ENCODE measurements at places on chromosomes 2 and 18. TPM values are rescaled to one million over a fixed set of nuclear protein-coding genes. Genes with fewer than 3 reads are reported as not detected.
A peak's percentile ranks its signal among the peaks of the same experiment; 100 is the strongest.

SH2D6 gene
- total RNA-seq, result 0.49 TPM

- H3K4me3 ChIP-seq, result no peak overlapping the region
- H3K27me3 ChIP-seq, result peaks cover 5% of the 10 kb centered on the region
- no peaks in the 10 kb centered on the region for H3K36me3 ChIP-seq
- H3K4me1 ChIP-seq, result no peaks in the 10 kb centered on the region
- no peak for DNase-seq
These were observed 40.8 kb upstream of the SLC35F5 start for GRCh38 chr2:113797237-113797636.

DNA sequence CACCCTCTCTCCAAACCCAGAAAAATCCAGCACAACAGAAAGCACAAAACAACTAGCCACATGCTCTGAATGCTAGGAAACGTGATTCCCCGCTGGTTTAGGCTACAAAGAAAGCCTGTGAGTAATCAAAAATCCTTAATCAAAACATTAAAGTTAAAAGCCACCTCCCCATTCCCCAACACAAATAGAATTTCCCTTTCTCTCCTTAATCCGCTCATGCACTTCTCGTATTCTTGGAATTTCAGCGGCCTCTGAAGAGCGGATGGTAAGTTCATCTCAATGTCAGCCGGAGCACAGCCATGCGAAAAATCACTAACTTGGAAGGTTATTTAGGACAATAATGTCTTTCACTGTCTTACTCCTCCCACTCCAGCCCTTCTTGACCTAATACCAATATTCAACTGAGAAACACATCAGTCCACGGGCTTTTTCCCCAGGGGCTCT is 126.7 kb downstream of the OSBPL1A start:
- H3K4me3 ChIP-seq, result no peak overlapping the region
- no peak overlapping the region for H3K27ac ChIP-seq
- peaks cover 4% of the 10 kb centered on the region for H3K4me1 ChIP-seq
- DNase-seq, result no peak

GRCh38 chr18:34492652-34493051 is 217.4 kb upstream of the DTNA start:
- H3K27me3 ChIP-seq, result peaks cover 4% of the 10 kb centered on the region
- no peak overlapping the region for H3K4me3 ChIP-seq
- H3K4me1 ChIP-seq, result no peaks in the 10 kb centered on the region
- H3K36me3 ChIP-seq, result no peaks in the 10 kb centered on the region

TMEM182 gene
- total RNA-seq, result 5.8 TPM

DNA sequence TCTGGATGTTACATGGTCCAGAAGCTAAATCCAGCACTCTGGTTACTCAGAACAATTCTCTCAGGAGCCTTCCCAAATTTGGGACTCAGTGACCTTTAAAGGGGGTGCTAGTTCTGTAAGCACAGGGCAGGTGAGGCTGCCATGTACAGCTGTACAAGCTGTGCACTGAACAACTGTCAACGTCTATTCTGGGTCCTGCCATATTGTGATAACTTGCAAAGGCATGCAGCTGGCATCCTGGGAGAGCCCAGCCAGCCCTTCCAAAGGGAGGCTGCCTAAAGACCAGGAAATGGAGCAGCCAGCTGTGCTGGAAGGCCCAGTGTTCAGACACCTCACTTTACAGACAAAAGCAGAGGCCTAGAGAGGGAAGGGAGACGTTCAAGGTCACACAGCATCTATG is 204.8 kb downstream of the KLHL29 start:
- no peaks in the 10 kb centered on the region for H3K4me1 ChIP-seq
- no peak overlapping the region for H3K4me3 ChIP-seq
- no peak overlapping the region for H3K27ac ChIP-seq

DNA sequence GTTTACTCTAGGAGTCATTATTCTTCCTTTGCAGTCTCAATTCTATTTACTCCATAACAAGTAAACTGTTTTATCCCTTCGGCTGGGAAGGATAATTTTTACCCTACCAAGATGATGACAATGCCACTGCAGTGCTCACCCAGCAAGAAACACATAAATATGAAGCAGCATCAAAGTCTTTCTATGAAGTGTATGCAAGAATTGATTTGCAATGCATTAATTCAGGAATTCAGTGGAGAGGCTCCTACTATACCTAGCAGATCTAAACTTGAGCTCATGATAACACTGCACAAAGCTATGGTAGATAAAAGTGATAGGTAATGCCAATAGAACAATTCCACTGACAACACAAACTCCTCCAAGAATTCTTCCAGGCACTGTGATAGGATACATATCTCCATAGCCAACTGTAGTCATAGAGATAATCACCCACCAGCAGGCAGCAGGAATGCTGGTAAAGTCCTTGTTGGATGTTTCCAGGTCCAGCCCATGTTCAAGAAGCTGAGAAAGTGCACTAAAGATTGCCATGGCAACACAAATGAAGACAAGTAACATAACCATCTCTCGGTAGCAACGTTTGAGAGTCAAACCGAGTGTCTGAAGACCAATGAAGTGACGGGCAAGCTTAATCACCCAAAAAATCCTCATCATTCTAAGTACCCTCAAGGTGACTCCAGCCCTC is 49.9 kb downstream of the KCNG3 start:
- H3K27me3 ChIP-seq, result no peaks in the 10 kb centered on the region
- H3K4me1 ChIP-seq, result no peaks in the 10 kb centered on the region
- no peak overlapping the region for H3K27ac ChIP-seq
- DNase-seq, result no peak
- no peak overlapping the region for H3K4me3 ChIP-seq

DNA sequence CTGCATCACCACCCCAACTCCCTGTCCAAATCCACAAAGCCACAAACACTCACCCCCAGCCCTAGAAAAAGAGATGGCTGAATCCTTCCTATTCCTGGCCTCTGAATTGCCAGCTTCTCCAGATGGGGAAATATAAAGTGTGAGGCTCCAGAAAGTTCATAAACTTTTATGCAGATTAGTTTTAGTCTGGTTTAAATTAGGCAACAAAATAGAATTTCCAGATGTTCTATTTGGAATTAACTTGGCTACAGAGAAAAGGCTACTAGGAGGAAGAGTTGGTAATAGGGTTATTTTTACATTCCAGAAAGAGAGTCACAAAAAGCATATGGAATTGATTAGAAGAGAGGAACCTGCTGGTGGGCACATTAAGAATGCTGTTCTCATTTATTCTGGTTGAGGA is 56.0 kb downstream of the EN1 start:
- H3K27me3 ChIP-seq, result no peaks in the 10 kb centered on the region
- no peaks in the 10 kb centered on the region for H3K36me3 ChIP-seq
- no peaks in the 10 kb centered on the region for H3K4me1 ChIP-seq
- H3K27ac ChIP-seq, result no peak overlapping the region
- no peak for DNase-seq
- H3K4me3 ChIP-seq, result no peak overlapping the region

DNA sequence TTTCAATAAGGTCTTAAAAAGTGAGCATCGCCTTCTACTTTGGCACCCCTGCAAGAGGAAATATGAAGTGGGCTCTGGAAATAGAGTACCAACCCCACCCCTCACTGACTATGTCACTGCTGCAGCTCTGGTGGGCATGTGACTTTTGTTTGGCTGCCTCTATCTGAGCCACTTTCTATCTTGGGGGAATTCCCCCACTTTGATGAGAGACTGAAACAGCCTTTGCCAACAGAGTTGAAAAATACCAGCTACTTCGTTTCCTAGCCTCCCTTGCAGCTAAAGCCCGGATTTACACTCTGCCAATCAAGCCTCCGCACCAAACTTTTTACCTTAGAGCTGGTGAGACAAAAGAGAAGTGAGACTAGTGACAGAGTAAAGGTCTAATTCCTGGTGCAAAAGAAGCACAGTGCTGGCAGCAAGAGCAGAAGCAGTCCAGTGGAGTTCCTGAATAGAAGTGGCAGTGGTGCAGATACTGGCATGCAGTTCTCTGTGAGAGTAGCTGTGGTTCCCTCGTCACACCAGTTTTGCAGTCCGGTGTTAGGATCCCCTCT is 12.0 kb upstream of the GALNT14 start:
- H3K27me3 ChIP-seq, result no peaks in the 10 kb centered on the region
- no peak overlapping the region for H3K27ac ChIP-seq
- no peaks in the 10 kb centered on the region for H3K4me1 ChIP-seq
- no peak overlapping the region for H3K4me3 ChIP-seq
- no peak for DNase-seq

GRCh38 chr2:192137451-192137850 is 57.3 kb downstream of the TMEFF2 start:
- H3K27ac ChIP-seq, result no peak overlapping the region
- H3K27me3 ChIP-seq, result no peaks in the 10 kb centered on the region
- DNase-seq, result no peak
- H3K4me1 ChIP-seq, result no peaks in the 10 kb centered on the region
- H3K4me3 ChIP-seq, result no peak overlapping the region
- H3K36me3 ChIP-seq, result no peaks in the 10 kb centered on the region

DNA sequence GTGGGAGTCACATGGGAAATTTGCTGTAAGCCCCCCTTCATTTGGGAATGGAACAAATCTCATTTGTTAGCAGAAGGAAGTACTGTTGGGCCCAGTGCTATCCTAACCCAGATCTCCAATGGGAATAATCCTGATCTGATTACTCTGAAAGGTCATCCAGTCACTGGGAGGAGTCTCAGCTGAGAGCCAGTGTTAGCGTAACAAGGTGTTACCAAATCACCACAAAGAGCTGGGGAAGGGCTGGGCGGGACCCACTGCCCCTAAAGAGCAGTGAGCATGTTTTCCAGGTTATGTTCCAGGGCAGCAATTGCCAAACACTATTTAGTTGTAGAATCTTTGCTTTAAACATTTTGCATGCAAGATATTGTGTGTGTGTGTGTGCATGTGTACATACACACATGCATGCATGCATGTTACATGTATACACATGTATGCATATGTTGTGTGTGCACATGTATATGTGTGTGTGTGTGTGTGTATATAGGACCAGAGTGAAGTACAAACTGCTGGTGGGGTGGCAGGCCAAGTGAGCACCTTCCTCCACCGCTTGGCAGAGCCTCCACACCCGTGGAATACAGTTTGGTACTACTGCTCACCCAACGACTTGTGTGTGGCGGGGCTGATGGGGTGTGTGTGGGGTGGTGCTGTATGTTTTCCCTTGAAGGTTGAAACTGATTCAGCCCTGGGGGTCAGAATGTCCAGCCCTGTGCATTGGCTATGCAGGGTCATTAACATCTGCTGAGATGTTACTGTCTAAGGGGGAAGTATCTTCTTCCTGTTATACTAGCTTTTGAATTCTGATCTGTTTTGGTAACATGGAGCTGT is 15.2 kb downstream of the INPP5D start:
- no peak for DNase-seq
- peak overlapping the region; percentile 64 for H3K27ac ChIP-seq
- H3K4me1 ChIP-seq, result peaks cover 77% of the 10 kb centered on the region
- H3K4me3 ChIP-seq, result peak overlapping the region; percentile 0
- no peaks in the 10 kb centered on the region for H3K27me3 ChIP-seq

DNA sequence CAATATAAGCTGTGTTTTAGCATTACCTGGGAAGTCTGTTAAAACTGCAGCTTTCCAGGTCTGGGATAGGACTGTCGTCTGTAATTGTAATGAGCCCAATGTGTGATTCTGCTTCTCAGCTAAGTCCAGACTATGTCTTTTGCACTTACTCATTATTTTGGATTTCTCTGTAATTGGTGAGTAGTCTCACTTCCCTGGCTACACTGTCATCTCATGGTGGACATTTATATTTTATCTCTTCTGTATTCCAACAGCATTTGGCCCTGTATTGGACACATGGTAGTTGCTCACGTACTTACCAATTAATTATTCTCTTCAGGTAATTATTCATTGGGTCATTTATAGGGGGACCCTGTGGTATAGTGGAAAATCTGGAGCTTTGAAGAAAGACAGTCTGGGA is 28.0 kb downstream of the LHCGR start:
- no peak for DNase-seq
- H3K27me3 ChIP-seq, result no peaks in the 10 kb centered on the region
- H3K4me3 ChIP-seq, result no peak overlapping the region
- no peak overlapping the region for H3K27ac ChIP-seq

DNA sequence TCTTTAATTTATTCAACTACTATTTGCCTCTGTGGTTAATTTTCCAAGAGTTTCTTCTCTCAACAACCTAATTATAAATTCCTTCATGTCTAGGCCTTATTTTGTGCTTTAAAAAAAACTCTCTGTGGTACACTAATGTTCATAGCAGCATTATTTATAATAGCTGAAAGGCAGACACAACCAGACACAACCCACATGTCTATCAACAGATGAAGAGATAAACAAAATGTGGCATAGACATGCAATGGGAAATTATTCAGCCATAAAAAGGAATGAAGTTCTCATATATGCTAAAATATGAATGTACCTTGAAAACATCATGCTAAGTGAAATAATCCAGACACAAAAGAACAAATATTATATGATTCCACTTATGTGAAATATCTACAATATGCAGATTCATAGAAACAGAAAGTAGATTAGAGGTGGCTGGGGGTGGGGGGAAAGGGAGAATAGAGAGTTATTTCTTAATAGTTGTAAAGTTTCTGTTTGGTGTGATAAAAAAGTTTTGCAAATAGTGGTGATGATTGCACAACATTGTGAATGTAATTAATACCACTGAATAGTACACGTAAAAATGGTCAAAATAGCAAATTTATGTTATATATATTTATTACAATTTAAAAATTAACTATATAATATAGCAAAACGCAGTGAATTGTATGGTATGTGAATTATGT is 28.1 kb upstream of the RASGRP3 start:
- H3K27me3 ChIP-seq, result no peaks in the 10 kb centered on the region
- no peak for DNase-seq
- no peaks in the 10 kb centered on the region for H3K36me3 ChIP-seq
- no peak overlapping the region for H3K27ac ChIP-seq

POTEC gene
- total RNA-seq, result 0.05 TPM

MAPRE2 gene
- total RNA-seq, result 51.0 TPM

IL1F10 gene
- total RNA-seq, result not detected

SLC38A11 gene
- total RNA-seq, result 0.72 TPM

- no peak for DNase-seq
- H3K36me3 ChIP-seq, result no peaks in the 10 kb centered on the region
- no peaks in the 10 kb centered on the region for H3K27me3 ChIP-seq
- H3K27ac ChIP-seq, result no peak overlapping the region
These were observed 39.5 kb downstream of the RRM2 start for GRCh38 chr2:10161961-10162441.

DNA sequence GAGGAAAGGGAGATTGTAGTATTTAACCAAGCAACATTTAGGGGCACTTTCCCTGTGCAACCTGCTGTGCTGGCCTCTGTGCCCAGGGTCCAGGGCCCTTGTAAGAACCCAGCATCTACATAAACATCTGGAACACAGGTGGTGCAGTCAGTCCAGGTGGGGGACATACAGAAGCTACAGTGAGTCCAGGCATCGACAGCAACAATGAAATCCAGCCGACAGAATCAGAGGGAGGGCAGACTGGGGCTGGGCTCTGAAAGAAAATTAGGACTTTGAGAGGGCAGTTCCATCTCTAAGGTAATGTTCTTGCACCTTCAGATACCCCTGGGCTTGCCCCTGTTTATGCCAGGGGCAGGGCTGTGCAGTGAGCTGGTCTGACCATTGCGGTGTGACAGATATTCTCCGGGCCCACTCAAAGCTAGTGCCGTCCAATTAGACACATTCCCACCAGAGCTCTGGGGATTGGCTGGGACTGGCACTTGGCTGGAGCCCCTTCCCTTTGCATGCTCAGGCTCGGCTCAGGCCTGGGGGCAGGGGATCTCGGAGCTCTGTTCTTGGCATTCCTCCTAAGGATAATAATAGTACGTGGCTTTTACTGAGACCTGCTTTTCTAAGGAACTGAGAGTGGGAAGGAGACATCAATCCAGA is 5.4 kb downstream of the LBH start:
- peaks cover 3% of the 10 kb centered on the region for H3K36me3 ChIP-seq
- peak overlapping the region; percentile 90 for H3K27ac ChIP-seq
- H3K27me3 ChIP-seq, result no peaks in the 10 kb centered on the region
- DNase-seq, result no peak
- H3K4me3 ChIP-seq, result peak overlapping the region; percentile 55
- peaks cover 81% of the 10 kb centered on the region for H3K4me1 ChIP-seq

GRCh38 chr2:169598982-169599381 is 14.8 kb downstream of the PPIG start:
- H3K27me3 ChIP-seq, result no peaks in the 10 kb centered on the region
- H3K27ac ChIP-seq, result no peak overlapping the region
- H3K36me3 ChIP-seq, result no peaks in the 10 kb centered on the region
- H3K4me3 ChIP-seq, result no peak overlapping the region
- no peaks in the 10 kb centered on the region for H3K4me1 ChIP-seq

Measured in T-cell (primary cell).